Stimulated activated effector memory CD8-positive, alpha-beta T cell treated with anti-CD3 and anti-CD28 coated beads, Interleukin-12 subunit alpha, Interleukin-12 subunit beta, amount 100 ng/mL, for 72 hours (primary cell): ENCODE measurements at places on chromosomes 13 and 19.

DNA sequence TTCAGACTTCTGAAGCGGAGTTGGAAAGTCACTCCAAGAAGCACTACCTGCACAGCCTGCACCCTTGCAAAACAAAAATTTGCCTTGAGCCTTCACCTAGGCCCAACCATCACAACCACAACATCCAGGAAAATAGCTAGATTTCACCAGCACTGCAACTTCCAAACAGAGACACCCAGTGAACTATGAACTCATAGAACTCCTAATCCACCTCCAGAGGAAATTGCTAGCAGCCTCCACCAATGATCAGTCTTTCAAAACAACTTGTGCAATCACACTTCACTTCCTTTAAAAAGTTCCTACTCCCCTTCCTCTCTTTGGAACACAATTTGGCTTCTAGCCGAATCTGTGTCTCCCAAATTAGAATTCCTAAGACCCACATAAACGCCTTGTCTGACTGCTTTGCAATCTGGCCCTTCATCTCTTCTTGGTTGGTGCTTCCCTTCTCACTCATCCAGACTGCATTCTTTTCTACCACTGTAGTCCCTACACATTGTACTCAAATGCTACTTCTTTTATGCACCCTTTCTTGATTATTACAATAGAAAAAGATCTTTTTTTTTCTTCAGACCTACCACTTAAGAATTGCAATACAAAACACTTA is 489.2 kb upstream of the ARGLU1 start:
- DNase-seq = no peak

- no peak for DNase-seq
These were observed 6.4 kb downstream of the AXL start for GRCh38 chr19:41225238-41226052.

GRCh38 chr13:33379608-33380007 is 94.1 kb upstream of the STARD13 start:
- no peak for DNase-seq

DNA sequence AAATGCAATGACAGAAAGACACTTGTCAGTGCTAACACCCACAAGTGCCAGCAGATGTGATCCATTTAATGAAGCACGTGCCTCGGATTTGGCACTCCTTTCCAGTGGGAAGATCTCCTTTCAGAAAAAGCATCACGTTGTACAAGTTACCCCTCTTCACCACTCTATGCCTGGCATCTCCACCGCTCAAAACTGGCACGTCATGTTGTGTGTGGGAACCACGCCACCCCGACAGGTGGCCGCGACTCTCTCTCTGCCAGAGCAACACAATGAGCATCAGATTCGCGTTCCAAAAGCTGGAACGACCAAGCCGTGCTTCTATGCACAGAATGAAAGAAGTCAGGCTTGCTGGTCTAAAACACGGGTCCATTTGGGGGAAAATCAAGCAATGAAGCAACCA is 24.3 kb downstream of the TMTC4 start:
- DNase-seq = no peak

DNA sequence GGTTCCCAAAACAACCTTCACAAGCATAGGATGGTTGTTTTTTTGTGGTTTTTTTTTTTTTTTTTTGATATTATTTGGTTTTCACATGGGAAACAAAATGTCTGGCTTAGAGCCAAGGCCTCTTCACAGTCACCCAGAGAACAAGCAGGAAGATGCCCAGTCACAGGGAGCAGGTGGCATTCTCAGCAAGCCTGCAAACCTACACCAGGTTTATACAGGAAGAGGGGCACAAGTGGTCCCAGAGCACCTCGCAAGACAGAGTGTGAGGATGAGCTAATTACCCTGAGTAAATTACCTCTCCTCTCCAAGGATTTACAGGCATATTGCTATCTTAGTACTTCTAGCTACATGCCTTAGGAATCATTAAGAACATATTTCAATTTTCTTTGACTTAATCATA is 1375.6 kb downstream of the EFNB2 start:
- DNase-seq = no peak

GRCh38 chr13:106819413-106820180 is 251.7 kb upstream of the ARGLU1 start:
- no peak for DNase-seq

GRCh38 chr19:13172346-13173138 is 22.3 kb downstream of the IER2 start:
- peak; percentile 80 for DNase-seq

GRCh38 chr13:40596484-40596883 is 70.0 kb downstream of the FOXO1 start:
- no peak for DNase-seq

- DNase-seq = no peak
These were observed 31.1 kb downstream of the ZNF571 start for GRCh38 chr19:37563518-37563917.

- no peak for DNase-seq
These were observed 4.3 kb upstream of the PALM3 start for GRCh38 chr19:14066134-14066533.

GRCh38 chr13:93539914-93540313 is 313.3 kb downstream of the GPC6 start:
- no peak for DNase-seq

- no peak for DNase-seq
These were observed 791 bp downstream of the PRKD2 start for GRCh38 chr19:46715975-46716671.

DNA sequence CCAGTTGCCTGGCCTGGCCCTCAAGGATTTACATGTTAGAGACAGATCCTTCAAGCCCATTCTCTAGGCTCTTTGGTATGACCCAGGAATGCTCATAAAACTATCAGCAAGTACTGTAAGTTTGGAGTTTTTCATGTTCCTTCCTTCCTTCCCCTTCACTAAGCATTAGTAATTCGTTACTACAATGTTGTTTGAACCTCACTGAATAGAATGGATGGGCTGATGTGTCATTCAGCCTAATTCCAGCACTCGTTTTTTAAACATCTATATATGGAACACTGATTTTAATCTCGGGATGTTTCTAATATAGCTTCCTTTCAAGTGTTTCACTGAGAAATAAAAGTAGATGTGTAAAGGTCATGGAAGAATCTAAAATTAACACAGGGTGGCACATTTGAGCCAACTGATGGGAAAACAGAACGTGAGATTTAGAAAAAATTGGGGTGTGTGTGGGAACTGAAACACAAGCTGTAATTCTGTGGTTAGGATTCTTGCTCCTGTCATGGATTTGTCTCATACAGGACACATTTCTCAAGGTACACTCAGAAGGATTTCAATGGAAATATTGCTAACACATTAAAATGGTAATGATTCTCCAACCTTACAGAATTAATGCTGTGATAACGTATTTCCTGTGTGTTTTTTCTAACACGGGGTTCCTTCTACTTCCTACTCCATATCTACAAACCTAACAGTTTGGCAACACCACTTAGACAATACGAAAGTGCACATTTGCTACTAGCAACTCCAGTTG is 93.4 kb downstream of the FLT1 start:
- no peak for DNase-seq

DNA sequence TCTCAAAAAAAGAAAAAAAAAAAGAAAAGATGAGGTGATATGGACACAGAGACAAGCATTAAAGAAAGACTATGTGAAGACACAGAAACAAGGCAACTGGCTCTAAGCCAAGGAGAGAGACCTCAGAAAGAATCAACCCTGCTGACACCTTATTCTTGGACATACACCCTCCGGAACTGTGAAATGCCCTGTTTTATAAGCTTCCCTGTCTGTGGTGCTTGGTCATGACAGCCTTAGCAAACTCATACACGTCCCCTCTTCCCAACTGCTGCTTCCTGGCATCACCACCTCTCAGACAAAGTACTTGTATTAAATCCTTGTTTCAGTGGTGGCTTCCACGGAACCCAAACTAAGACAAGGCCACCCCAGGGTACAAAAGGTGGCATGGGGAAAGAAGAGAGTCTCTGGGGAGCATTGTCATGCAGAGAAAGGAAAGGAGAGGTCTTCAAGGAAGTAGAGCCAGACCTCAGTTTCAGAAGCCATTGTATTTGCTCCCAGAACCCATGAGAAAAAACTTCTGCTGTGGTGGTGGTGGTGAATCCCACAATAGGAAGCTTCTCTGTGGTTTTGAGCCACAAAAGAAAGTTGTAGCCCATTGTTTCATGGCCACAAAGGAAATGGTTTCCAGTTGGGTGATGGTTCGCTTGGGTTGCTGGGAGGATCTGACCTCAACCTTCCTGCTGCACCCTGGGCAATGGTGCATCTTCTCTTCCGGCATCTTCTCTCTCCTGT is 16.3 kb upstream of the TSPAN16 start:
- DNase-seq = no peak

DNA sequence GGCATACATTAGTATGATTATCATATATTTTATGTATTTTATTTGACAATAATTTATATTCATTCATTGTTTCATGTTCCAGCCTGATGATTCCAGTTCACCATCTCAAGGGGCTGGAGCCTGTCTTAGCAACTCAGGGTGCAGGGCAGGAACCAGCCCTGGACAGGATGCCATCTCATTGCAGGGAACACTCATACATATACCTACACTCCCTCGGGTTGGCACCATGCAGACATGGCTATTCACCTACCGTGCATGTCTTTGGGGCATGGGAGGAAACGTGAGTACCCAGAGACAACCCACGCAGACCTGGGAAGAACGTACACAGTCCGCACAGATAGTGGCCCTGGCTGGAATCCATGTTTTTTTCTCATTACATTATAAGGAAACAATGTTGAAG is 151.0 kb upstream of the ZNF536 start:
- no peak for DNase-seq

DNA sequence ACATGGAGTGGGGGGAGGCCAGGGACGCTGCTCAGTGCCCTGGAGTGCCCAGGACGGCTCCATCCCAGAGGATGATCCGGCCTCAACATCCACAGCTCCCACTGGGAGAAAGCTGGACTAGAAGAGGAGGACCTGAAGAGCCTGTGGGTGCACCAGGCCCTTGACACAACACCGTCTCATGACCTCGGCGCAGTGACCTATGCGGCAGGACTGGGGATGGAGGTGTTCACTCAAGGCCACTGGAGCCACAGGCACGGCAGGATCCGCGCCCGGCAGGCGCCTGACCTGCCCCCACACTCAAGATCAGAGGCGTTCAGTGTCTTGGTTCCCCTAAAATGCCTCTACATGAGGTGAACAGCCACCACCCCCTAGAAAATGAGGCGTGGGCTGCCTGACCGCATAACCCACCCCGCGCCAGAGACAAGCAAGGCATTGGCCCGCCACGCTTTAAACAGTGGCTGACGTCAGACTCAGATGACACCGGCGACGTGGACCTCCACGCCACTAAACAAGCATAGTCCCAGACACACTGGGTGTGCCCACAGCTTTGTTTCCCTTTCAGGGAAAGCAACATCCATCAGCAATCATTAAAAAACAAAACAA is 8.0 kb downstream of the SGTA start:
- DNase-seq = no peak

DNA sequence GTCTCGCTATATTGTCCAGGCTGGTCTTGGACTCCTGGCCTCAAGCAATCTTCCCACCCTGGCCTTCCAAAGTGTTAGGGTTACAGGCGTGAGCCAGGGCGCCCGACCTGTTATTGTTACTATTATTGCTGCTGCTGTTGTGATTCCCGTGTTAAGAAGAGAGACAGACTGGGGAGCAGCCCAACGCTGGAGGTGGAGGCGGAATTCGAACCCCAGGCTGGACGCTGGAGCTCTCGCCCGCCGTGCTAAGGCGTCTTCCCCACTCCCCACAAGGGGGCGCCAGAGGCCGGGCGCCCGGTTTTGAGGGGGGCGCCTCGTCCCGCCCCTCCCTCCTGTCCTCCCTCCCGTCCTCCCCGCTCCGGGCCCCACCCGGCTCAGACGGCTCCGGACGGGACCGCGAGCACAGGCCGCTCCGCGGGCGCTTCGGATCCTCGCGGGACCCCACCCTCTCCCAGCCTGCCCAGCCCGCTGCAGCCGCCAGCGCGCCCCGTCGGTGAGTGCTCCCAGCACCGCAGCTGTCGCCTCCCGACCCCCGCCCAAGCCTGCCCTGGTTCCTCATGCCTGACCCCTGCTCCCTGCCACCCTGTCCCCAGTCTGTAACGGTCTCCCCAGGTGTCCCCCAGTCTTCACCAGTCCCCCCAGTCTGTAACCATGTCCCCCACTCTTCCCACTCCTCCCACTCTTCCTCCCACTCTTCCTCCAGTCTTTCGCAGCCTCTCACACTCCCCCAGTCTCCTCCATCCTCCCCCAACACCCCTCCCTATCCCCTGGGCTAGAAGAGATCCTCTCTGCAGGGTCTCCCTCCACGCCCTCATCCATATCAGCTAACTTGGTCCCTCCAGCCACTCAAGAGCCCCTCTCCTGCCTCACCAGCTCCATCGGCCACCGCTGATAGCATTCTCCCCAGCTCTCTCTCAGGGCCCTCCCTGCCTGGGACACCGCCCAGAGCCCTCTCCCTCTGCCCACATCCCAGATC is at the start of gene EHD2:
Gene EHD2, plus strand, starts transcription at position 377 of the 976 bp plus-strand sequence. CDS start 3,191 bp downstream, outside the sequence.
- peak; percentile 56 for DNase-seq

DNA sequence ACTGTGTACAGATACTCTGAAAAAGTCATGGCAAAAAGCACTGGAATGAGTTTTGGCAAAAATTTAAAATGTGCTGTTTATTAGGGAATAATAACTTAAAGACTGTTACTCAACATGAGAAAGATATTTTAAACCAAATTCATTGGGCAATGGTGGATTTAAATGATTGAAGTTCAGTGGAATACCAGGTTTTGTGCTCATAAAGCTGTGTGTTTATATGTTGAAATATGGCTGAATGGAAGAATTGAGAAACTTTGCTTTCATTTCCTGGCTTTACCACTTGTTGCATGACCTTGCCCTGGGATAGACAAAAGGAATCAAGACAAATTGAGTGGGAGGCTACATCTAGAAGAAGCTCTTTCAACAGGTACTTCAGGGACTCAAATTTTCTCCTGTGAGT is 246.4 kb downstream of the GPC5 start:
- DNase-seq = no peak

- DNase-seq = no peak
These were observed 18.2 kb upstream of the RANBP3 start for GRCh38 chr19:5996102-5996501.

- DNase-seq = no peak
These were observed 56.7 kb downstream of the STARD13 start for GRCh38 chr13:33228648-33229445.

DNA sequence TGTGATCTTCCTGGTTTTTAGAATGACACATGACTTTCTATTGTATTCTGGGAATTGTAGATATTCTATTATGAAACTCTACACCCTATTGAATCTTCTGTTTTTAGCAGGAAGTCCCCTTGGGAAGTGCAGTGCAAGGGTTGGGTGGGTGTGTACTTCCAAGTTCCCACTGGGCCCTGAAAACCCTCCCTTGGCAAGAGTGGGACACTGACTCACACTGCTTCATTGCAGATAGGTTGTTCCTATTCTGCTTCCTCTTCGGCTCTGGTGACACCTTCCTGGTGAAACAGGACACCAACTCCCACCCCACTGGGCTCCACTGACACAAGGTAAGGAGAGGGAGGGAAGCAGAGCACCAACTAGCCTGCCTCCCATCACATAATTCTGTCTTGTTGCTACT is 121.8 kb downstream of the KCTD12 start:
- DNase-seq = no peak

DNA sequence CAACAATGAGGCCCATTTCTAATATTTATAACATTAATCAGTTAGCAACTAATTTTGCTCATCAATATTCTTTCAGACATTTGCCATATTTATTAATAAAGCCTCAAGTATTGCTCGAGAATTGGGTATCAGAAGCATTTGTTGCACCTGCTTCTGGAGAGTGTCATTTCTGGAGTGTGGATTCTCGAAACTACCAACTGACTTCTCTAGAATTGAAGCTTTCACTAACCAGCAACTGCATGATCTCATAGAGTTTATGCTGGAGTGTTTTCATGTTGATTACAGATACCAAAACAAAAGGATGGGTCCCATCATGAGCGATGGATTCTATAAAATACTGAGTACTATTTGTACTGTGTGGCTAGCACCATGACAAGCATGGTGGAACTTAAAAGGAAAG is 121.0 kb upstream of the SLC7A1 start:
- no peak for DNase-seq
